ENCODE measurements at places on chromosomes 12 and 14.

DNA sequence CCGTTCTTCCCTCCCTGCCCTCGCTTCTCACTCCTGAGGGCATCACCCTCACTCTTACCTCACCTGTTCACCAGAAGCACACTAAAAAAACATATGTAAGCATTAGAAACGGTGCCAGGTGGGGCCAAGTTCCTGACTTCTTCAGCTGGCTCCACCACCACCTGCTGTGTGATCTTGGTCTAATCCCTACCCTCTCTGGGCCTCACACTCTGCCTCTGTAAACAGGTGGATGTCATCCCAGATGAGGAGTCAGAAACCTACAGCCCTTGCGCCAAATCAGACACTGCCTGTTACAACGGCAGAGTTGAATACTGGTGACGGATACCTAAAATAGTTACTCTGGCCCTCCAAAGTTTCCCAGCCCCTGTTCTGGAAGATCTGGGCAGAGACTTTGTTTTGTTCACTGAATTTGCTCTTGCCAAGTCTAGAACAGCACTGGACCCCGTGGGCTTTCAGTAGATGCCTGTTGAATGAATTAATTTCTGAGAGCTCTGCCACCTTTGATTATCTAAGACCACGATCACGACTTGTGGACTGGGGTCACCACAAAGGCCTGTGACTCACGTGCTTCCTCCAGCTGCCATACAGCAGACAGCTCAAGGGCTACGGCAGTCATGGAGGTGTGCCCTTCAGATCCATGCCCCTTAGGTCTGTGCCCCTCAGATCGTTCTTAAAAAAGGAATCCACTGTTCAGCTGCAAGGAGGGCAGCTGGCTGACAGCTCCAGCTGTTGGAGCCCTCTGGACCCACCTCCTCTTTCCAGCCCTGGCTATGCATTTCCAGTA is 71.9 kb downstream of the GSC start:
- DNase-seq, result peak; percentile 9

DNA sequence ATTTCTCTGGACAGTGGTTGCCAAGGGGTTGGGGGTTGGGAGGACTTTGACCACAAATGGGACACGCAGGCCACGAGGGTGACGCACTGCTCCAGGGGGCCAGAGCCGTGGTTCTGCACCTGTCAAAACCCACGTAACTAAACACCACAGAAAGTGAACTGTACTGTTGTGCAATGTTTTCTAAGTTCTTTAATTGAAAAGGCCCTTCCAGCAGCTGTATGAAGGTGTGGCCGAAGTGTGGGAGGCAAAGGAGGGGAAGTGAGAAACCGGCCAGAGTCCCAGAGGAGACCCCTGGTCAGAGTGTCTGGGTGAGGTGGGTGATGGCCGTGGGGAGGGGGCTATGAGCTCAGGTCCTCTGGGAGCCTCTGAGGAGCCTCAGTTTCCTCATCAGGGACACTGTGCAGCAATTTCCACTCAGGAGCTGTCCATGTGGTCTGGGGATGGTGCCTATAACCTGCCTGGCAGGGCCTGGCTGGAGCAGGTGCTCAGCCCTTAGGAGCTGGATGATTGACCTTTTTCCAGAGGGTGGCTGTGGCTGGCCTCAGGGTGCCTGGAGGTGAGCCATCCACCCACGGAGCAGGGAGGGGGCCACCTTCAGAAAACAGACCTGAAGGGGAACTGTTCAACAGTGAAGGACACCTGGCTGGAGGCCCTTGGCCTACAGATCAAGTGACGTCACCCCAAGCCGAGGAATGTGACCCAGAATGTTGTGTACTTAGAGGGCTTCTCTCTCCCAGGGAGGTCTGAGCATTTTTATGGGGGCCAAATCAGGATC is 9.8 kb upstream of the BDKRB2 start:
- peak; percentile 37 for DNase-seq

DNA sequence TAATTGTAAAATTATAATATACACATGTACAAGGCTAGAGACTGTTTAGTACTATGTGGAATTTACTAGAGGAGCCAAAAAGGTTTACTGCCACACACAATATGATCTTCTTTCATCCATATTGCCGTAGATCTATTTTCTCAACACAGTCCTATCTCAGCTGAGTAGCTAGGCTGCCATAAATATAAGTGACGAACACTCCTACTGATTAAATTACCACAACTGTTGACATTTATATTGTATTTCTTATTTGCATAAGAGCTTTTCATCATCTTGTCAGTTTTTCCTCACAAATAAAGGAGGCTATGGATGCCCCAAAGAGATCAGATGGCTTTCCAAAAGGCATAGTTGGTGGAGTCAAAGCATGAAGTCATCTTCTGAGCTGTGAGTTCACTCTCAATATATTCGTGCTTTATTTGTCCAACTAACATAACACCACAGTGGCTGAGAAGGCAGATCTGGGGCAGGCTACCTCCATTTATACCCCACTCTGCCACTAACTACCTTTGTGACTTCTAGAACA is 78.6 kb downstream of the CCDC59 start:
- no peak for DNase-seq

DNA sequence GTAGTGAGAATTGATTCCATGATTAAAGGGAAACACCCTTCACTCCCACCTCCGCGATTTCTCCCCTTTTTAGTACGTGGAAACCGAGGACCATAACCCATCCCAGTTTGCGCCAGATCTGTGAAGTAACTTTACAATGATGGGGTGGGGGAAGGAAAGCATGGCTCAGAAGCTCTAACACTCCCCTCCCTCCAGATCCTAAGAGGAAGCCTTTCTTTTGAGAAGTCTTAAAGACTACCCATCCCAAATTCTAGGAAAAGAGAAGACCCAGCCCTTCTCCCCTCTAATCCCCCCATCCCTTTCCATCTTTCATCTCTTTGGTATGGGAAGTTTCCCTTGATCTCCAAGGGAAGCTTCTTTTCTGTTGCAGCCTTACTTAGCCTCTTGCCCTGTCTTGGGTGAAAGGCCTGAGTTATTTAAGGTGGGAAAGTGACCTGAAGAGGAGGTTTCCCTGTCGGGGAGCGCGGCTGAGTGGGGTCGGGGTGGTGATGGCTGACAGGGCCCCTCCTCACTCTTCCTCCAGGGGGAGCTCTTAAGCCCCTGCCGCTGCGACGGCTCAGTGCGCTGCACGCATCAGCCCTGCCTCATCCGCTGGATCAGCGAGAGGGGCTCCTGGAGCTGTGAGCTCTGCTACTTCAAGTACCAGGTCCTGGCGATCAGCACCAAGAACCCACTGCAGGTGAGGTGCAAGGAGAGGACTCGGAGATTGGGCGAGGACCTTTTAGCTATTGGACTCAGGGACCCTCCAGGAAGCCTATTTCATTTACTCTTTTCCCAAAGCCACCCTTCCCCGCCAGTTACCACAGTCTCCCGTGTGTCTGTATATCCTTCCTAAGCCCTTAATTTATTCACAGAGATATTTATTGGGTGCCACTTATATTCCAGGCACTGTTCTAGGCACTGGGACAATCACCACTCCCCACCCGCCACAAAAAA is 1.8 kb downstream of the MARCHF9 start:
- DNase-seq, result peak; percentile 34

DNA sequence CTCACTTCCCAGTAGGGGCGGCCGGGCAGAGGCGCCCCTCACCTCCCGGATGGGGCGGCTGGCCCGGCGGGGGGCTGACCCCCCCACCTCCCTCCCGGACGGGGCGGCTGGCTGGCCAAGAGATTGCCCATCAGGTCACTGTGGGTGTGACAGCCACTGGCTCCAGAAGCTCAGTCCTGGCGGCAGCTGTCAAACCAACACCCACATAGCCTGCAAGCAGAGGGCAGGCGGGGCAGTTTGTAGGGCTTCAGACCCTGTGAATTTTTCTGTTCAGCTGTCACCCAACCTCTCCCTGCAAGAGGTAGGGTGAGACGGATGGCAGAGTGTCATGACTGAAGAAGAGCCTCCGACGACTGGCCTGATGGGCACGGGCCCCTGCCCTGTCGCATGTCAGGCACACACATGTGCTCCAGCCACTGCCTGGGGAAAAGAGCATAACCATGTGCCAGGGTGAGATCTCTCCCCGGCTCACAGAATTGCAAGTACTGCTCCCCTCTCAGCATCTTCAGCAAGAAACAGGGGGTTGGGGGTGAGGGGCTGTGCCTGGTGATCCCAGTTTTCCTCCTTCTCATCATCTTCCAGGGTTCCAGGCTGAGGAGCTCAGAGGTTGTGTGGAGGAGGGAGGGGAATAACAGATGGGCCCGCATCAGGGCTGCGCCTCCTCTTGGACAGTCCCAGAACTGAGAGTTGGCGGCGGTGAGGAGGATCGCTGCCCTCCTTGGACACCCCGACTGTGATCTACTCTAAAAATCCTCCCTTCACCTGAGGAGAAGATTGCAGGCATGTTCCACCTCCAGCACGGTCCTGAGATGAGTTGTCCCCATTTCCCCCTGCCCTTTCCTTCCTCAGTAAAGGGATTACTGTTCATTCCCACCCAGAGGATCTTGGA is 11.2 kb upstream of the PRPH start:
- no peak for DNase-seq

GRCh38 chr14:89765346-89765745 is 189.2 kb downstream of the EFCAB11 start:
- DNase-seq, result no peak

- DNase-seq, result no peak
Measured at GRCh38 chr12:44703182-44703910, 172.8 kb downstream of the NELL2 start.

GRCh38 chr14:104800015-104800770 is 708 bp upstream of the ZBTB42 start:
- DNase-seq, result peak; percentile 81

GRCh38 chr12:125687820-125688219 is 622.6 kb downstream of the AACS start:
- no peak for DNase-seq

- DNase-seq, result no peak
Measured at GRCh38 chr12:72829838-72830237, 557.7 kb downstream of the TRHDE start.

DNA sequence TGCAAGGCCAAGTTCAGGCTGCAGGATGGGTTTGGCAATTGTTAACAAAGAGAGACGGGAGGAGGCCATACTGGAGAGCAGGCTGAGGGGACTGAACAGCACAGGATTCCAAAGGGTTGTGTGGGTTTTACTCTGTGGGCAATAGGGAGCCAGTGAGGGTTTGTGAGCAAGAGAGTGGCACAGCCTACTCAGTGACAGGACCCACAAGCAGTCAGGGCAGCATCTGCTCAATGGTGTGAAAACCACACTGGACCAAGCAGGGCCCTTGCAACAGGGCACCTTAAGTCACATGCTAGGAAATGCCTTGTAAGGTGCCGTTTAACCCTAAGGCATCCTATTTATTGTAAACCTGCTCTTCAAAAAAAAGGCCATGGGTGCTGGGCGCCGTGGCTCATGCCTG is 22.0 kb downstream of the SYNE3 start:
- no peak for DNase-seq

DNA sequence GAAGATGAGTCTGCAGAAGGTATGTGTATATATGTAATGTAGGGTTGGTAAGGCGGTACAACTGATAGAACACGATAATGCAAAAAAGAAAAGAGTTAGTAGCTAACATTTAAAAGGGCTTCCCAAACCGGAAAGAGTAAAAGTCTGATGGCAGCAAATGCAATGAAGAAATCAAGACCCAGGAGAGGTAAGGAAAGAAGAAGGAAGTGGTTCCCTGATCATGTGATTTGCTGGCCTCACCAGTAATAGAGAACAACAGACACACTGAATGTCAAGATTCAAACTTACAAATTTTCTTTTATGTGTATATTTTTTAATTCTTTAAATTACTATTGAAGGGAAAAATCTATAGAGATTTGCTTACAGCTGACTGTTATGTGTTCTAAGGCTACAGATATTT is 18.4 kb downstream of the ZFC3H1 start:
- no peak for DNase-seq

Data from kidney tubule cell (primary cell).